Bronchial epithelial cell (primary cell): ENCODE measurements at places on chromosomes 16 and 17. TPM values are rescaled to one million over a fixed set of nuclear protein-coding genes. Genes with fewer than 3 reads are reported as not detected.
A peak's percentile ranks its signal among the peaks of the same experiment; 100 is the strongest.

GRCh38 chr16:28192806-28193529 lies 18.8 kb downstream of the XPO6 start:
- peak; percentile 25 for DNase-seq

DNA sequence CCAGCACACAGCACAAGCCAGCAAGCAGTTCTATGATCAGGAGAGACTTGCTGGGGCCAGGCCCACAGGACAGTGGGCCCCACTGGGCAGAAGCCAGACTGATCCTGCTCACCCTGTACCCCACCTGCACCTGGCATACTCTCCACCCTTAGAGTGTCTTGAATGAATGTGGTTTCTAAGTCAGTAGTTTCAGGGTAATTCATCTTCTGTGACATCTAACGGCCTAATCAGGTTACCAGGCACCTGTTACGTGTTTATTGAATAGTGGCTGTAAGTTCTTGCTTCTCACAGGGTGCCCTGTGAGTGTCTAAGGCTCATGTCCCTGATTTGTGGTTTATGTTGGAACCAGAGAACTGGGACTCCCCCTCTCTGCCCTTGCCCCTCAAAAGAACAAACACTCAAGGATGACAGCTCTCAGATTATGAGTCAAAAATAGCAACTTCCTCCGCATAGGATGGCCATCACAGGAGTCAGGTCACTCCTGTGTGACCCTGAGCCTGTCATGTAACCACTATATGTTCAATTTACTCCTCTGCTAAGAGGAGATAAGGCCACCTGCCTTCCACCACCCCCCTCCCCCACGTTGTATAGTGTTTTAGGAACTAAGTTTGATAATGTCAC lies 7.0 kb upstream of the OR2C1 start:
- DNase-seq, result no peak

Gene IRX5
- total RNA-seq, result 6.1 and 6.3 TPM in 2 replicates

- DNase-seq, result peak; percentile 65
Observed at GRCh38 chr17:50397111-50397918, at the start of gene LRRC59. Gene LRRC59, minus strand, starts transcription at chr17:50397523. Its CDS starts 206 bp downstream, at chr17:50397317.

DNA sequence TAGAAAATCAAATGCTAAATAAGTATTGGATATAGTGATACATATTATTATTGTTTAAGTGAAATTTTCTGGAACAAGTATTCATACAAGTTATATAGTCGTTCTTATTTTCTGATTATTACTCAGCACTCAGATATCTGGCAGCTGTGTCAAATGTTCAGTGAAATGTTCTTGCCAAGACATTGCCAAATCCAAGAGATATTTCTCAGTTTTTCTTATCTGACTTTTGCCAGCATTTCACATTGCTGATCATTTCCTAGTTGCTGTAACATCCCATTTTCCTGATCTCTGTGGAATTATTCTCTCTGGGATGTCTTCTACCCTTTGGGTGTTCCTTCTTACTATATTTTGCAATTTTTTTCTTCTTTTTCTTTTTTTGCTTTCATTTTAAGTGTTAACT lies 262.3 kb downstream of the KIF2B start:
- no peak for DNase-seq

DNA sequence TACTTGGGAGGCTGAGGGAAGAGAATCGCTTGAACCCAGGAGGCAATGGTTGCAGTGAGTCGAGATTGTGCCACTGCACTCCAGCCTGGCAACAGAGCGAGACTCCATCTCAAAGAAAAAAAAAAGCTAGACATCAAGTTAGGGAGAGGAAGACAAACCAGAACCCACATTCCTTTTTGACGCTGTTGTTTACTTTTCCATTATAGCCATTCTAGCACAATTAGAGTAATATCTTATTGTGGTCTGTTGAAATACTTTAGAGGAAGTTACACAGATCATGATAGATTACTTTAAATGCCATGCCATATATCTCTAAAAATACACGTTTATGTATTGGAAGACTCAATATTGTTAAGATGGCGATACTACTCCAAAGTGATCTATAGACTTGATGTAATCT lies 16.5 kb upstream of the ABCC1 start:
- no peak for DNase-seq

DNA sequence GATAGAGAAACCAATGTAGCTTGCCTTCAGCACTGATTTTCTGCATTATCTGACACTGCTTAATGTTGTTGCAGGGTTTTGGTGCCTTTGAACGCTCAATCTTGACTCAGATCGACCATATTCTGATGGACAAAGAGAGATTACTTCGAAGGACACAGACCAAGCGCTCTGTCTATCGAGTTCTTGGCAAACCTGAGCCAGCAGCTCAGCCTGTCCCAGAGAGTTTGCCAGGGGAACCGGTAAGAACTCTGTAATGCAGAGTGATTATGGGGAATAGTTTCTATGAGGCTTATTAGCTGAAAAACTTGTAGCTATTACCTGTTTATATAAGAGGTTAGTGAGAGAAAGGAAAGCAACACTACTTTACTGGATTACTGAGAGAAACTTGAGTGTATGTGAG lies 40.4 kb downstream of the AATF start:
- DNase-seq, result no peak

DNA sequence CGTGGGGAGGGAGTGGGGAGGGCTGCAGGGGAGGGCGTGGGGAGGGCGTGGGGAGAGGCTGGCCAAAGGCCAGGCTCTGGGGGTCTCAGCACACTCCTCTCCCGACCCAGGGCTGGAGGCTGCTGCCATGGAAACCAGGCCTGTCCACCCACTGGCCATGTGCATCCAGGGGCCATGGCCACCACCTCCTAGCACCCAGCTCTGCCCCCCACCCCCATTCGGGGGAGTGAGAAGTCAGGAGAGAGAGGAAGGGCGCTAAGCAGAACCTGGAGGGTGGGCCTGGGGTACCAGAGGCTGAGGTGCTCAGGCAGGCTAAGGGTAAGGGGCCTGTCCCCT lies 29.6 kb downstream of the ENDOV start:
- no peak for DNase-seq

- peak; percentile 63 for DNase-seq
Observed at GRCh38 chr17:28725660-28726225, 290 bp downstream of the TLCD1 start.

DNA sequence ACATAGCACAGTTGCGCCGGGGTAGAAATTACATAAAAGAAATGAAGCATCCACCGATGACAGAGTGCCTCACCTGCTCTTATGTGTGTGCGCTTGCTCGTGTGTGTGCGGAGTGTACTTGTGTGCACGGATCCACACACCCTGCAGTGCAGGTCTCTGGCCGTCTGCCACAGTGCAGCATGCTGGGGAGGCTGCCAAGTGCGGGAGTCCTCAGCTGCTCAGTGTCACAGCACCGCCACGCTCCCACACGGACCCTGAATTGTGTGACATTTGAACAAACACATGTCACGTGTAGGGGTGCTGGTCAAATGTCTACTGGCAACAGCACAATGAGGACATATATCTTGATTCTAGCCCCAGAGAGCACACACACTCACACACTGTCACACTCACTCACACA lies 243.0 kb upstream of the MYOCD start:
- DNase-seq, result no peak

DNA sequence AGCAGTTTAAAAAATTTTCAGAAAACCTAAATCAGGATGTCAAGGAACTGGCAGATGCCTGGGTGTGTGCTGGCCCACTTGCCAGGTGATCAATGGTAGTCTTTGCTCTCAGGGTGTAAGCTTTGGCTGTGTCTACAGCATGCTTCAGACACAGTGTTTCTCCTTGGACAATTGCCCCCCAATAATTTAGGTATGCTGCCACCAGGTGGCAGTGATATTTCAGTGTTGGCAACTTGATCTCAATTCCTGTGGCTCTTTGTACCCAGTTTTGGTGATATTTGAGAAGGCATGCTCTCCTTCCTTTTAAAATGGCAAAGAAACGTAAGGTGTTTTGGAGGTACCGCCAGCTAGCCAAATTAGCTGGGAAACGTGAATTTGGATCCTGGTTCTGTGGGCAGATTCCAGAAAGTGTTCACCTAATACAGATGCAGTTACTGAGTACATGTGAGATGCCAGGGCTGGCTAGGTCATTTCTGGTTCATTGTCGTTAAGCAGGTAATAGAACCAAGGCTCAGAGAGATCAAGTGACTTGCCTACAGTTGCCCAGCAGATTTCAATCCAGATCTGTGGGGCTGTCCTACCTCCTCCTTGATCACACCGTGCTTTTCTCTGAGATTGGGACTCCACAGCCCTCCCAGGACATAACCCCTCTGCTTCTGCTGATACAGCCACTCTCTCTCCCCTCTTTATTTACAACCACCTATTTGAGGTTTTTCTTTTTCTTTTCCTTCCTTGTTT lies 155.6 kb upstream of the PLCG2 start:
- peak; percentile 62 for DNase-seq

Gene AGRP
- total RNA-seq, result not detected in 2 replicates

DNA sequence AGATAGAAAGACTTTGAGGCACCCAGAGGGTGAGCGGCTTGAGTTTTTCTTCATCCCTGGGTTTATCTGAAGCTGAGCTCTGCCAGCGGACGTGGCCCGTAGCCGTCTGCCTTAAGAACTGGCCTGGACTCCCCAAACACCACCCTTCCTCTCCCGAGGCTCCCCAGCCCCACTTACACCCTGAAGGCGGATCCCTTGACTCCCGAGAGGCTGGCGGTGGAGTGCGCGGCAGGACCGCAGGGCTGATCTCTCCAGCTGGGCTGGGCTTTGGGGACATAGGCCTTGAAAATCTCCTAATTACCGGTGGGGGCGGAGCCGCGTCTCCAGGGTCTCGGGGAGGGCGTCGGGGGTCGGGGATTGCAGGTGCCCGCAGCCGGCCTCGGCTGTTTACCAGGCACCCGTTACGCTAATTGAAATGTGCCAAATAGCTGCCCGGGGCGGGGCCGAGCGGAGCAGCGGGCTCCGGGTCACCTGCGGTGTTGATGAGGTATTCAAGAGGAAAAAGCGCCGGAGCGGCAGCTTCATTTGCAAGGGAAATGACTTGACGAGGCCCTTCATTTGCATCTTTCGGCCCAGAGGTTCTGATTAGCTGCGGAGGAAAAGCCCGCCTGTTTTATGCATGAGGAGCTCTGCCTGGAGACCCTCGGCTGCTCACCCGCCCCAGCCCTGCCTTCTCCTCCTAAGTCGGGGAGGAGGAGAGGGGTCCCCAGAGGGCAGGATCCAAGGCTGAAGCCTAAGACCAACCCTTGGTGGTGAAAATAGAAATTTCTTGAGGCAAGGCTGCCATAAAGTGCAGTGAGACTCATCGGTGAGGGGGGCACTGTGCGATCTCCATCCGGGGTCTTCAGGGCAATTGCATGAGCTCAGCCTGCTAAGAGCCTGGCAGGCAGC lies 100.7 kb downstream of the MGAT5B start:
- DNase-seq, result peak; percentile 1

- DNase-seq, result no peak
Observed at GRCh38 chr17:4796552-4796920, 572 bp downstream of the PSMB6 start.

Gene DPH1
- 10.8 and 14.7 TPM in 2 replicates for total RNA-seq

DNA sequence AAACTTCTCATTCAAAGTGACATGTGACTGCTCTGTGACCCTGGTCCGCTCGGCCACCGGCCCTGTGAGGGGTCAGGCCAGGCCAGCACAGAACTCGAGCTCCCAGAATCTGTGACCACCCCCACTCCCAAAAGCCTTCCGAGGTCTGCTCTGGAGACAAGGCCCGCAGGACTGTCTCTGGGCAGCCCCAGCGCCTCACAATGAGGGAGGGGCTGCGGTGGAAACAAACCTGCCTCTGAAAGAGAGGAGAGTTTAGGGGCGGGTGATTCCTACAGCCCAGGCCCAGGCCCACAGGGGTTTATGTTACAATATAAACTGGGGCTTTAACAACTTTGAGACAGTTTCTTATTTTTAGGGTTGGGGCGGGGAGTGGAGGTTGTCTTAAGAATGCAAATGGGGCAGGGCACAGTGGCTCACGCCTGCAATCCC lies 19.9 kb downstream of the IGFBP4 start:
- no peak for DNase-seq

DNA sequence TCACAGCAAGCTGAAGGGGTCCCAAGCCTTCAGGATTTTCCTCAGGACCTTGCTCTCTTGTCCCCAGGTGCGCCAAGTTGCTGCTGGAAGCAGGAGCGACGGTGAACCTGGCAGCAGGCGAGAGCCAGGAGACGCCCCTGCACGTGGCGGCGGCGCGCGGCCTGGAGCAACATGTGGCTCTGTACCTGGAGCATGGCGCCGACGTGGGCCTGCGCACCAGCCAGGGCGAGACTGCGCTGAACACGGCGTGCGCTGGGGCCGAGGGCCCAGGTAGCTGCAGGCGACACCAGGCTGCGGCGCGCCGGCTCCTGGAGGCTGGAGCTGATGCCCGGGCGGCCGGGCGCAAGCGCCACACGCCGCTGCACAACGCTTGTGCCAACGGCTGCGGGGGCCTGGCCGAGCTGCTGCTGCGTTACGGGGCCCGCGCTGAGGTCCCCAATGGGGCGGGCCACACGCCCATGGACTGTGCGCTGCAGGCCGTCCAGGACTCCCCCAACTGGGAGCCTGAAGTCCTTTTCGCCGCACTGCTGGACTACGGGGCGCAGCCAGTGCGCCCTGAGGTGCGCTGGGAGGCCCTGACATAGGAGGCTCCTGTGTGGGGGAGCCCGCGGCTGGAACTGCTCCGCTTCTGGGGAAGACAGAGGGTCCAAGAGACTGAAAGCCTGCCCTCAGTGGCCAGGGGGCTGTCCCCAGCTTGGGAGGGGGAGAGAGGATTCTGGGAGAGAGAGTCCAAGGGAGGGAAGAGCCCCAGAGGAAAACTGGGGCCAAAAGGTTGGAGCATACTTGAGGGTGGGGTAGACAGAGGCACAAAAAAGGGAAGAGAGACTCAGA lies 6.4 kb downstream of the ASB16 start:
- DNase-seq, result no peak

Gene BRIP1
- 1.1 and 2.3 TPM in 2 replicates for total RNA-seq

DNA sequence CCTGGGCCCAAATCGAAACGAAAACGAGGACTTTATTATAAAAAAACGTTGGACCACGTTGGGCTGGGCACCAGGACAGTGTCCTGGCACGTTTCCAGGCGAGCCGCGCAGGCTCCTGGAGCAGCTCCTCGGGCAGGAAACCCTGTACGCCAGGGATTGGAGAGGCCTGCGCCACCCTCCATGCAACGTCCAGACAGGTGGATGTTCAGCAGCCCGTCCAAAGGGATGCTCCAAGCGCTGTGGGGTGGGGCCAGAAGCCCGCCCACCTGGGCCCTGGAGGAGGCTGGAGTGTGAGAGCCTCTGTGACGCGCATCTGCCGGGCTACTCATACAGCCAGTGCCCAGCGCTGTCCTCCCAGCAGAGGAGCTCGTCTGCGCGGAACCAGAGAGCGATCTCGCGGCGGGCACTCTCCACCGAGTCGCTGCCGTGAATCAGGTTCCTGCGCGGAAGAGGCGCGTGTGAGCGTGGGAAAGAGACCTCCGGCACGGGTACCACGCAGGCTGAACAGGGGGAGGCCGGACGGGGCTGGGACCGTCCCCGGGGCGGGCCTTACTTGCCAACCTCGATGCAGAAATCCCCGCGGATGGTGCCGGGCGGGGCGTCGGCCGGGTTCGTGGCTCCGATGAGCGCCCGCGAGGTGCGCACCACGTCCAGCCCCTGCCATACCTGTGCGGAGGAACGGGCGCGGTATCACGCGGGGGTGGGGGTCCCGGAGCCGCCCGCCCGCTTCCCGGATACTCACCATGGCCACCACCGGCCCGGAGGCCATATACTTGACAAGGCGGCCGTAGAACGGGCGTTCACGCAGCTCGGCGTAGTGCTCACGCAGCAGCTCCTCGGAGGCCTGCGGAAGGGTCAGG lies 785 bp downstream of the NME3 start:
- peak; percentile 65 for DNase-seq
